ENCODE measurements at places on chromosomes 16 and 17.
A peak's percentile ranks its signal among the peaks of the same experiment; 100 is the strongest.

DNA sequence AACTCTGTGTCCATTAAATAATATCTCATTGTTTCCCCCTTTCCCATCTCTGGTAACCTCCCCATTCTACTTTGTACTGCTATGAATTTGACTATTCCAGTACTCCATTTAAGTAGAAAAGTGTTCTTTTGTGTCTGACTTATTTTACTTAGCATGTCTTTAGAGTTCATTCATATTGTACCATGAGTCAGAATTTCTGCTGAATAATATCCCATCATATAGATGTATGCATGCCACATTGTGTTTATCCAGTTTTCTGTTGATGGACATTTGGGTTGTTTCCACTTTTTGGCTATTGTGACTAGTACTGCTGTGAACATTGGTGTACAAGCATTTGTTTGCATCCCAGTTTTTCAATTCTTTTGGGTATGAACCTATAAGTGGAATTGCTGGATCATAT, 6.0 kb downstream of the PPM1D start:
- no peak for DNase-seq

DNA sequence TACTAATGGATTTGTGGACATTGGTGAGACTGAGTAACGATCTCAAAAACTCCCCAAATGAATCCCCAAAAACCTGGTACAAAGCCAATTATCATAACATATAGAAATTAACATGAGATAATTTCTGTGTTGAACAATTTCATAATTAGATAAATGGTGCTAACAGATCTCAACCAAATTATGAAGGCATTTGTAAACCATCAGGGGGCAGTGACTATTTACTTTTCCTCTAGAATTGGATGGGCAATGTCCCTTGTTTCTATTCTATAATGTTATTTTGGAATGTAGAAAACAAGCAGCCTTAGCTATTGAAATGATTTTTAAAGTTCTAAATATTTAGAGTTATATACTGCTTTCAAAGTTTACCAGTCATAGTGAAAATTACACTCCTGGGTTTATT, 57.8 kb downstream of the MYH10 start:
- DNase-seq = no peak

DNA sequence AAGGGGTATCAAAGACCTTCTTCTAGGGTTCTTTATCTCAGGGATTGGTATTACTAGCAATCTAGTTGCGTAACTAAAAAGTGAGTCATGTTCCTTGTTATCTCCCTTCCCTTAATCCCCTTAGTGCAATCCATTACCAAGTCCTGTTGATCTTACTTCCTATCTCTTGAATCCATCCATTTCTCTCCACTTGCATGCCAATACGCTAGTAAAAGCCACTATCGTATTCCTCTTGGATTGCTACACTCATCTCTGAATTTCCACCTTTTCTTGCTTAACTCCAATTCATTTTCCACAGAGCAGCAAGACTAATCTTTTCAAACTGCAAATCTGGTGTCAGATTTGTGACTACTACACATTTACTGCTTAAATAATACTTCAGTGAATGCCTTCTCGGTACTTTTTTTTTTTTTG, 1.8 kb upstream of the ADAT1 start:
- DNase-seq = no peak

DNA sequence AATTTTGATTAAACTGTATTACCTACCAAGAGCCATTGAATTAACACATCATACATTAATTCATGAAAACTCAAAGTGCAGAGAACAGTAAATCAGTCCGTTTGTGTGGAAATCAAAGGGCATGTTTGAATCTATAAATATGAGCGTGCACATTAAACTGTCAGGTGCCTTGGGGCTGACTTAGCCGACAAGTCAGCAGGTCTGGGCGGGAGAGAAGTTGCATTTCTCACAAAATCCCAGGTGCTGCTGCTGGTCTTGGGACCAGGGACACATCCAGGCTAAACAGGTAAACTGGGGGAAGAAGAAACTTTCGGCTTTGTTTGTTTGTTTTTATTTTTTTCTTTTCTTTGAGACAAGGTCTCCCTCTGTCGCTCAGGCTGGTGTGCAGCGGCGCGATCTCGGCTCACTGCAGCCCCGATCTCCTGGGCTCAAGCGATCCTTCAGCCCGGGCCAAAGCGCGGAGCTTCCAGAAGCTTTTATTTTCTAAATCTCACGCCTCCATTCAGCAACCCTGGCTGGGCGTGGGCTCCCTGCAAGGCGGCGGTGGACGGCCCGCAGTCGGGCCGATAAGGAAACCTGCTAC, 213.9 kb downstream of the MRTFB start:
- no peak for DNase-seq

DNA sequence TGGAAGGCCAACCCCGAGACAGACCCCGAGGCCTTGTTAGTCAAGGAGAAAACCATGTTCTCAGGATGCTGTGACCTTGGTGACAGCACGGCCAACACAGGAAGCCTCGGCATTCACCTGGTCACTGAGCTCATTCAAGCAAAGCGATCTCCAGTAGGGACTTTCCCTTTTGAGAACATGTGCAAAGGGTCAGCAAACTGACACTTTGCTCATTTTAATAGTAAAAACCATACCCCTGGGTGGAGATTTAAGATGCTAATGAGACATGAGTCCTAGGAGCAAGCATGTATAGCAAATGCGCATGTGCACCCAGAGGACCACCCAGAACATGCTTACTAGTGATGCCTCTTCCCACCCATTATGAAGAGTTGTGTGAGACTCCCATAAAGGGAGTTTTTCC, 5.7 kb upstream of the SULT1A2 start:
- DNase-seq = no peak

DNA sequence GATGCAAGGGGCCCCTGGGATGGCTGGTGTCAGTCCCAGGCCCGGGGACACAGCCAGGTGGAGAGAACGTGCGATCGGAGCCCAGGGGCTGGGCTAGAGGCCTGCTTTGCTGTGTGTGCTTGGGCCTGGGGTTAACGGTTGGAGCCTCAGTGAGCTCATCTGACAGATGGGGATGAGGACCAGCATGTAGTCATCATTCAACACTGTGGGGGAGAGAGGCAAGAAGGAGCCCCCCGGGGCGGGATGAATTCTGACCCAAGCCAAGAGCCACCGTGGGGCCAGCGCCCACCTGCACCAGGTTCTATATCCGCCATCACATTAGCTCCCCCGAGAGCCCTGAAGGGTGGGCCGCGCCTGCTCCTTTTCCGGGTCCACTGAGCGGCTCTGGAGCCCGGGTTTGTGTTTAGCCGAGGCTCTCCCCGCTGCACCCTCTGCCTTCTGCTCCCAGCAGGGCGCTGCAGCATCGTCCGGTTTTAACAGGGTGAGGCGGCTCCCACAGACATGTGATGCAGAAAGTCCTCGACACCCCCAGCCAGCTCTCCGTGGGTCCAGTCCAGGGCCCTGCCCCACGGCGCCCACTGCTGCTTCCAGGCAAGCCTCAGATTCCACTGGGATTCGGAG, 365.7 kb downstream of the SEC14L1 start:
- DNase-seq = no peak

GRCh38 chr17:69448431-69449102, 34.1 kb downstream of the MAP2K6 start:
- no peak for DNase-seq

DNA sequence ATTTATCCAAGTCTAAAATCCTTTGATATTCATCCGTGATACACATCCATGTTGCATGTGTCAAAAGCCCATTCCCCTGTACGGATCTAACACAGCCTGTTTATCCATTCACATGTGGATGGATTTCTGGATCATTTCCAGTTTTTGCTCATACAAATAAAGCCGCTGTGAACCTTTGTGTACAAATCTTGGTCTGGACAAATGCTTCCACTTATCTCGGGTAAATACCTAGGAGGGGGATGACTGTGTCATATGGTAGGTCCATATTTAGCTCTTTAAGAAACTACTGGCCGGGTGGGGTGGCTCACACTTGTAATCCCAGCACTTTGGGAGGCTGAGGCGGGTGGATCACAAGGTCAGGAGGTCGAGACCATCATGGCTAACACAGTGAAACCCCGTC, 6.3 kb upstream of the TBCD start:
- DNase-seq = no peak

- DNase-seq = no peak
Measured at GRCh38 chr16:46712911-46713310, 23.5 kb downstream of the ORC6 start.

DNA sequence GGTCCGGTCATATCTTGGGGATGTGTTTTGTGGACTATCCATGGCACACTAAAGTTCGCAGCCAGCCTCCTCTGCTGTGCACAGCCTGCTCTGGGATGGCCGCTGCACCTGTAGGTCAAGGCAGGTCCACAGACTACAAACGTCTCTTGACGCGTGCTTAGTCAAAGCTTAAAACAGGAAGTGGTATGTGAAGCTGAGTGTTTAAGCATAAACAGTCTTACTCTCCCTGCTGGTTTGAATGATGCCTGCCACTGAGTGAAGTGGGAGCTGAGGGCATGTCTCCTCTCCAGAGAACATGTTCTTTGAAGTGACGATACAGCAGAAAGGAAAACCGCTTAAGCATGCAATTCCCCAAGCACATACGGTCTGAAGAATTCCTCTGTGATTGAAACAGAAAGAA, 365.6 kb downstream of the SLC39A11 start:
- DNase-seq = no peak

- no peak for DNase-seq
Measured at GRCh38 chr17:81534157-81535006, 6.2 kb downstream of the FSCN2 start.

DNA sequence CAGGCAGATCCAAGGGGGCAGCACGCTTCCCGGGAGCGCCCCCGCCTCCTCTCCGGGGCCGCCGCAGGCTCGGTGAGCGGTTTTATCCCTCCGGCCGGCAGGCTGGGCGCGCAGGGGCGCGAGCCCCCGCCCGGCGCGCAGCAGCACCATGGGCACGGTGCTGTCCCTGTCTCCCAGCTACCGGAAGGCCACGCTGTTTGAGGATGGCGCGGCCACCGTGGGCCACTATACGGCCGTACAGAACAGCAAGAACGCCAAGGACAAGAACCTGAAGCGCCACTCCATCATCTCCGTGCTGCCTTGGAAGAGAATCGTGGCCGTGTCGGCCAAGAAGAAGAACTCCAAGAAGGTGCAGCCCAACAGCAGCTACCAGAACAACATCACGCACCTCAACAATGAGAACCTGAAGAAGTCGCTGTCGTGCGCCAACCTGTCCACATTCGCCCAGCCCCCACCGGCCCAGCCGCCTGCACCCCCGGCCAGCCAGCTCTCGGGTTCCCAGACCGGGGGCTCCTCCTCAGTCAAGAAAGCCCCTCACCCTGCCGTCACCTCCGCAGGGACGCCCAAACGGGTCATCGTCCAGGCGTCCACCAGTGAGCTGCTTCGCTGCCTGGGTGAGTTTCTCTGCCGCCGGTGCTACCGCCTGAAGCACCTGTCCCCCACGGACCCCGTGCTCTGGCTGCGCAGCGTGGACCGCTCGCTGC, 832 bp downstream of the CDK5R1 start:
- DNase-seq = no peak

- DNase-seq = no peak
Measured at GRCh38 chr16:48471435-48471834, 86.2 kb upstream of the SIAH1 start.

- DNase-seq = no peak
Measured at GRCh38 chr16:24051125-24051524, 205.0 kb upstream of the CACNG3 start.

DNA sequence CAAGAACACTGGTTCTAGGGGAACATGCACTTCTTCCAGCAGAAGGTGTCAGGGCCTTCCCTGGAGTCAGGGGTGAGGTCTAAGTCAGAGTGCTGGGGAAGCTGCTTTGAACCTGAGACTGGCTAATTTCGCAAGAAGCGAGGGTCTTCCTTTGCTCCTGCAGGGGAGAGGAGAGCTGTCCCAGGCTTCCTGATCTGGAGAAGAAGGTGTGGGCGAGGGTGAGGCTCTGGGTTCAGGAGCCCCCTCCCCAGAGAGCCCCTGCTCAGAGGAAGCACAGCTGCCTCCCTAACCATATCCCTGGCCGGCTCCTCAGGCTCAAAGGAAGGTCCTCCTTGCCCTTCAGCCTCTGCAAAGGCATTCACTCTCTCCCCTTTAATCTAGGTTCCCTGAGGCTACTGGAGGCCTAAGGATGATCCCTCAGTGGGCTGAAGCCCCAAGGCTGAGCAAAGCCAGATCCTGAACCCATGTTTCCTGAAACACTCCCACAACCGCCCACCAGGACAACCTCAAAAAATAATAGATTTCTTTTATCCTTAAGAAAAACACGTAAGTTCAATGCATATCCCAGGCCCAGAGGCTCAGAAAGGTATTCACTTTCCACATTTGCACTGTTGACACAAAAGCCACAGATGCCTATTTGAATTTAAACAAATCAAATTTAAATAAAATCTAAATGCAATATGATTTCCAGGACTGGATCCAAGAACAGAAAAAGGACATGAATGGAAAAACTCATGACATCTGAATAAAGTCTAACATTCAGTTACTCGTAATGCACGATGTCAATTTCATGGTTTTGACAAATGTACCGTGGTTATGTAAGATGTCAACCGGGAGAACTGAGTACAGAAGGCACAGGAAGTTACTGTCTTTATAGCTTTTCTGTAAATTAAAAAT, 71.5 kb upstream of the RCVRN start:
- DNase-seq = no peak

DNA sequence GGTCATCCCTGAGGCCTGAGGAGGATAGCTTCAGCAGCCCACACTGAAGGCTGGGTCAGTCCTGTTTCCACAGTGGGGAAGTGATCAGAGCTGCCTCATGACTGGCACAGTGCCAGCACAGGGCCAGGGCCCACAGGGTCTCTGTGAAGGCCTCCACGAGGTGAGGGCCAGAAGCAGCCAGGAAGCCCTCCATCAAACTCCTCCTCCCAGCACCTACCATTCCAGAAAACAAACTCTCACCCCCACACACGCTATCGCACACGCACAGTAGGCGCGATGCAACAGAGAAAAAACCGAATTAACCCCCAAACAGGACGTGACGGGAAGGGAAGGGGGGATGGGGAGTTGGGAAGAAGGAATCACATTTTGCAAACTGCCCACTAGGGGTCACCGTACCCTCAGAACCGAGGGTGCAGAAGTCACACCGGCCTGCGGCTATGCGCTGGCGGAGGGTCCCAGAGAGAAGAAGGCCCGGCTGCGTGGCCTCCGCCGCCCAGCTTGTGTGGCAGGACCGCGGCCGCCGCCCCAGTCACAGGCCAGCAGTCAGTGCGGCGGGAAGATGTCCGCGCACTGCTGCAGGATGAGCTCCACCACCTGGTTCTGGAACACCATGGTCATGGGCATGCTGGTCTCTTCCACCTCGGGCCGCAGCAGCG, 37.6 kb downstream of the ARHGAP27 start:
- peak; percentile 29 for DNase-seq

DNA sequence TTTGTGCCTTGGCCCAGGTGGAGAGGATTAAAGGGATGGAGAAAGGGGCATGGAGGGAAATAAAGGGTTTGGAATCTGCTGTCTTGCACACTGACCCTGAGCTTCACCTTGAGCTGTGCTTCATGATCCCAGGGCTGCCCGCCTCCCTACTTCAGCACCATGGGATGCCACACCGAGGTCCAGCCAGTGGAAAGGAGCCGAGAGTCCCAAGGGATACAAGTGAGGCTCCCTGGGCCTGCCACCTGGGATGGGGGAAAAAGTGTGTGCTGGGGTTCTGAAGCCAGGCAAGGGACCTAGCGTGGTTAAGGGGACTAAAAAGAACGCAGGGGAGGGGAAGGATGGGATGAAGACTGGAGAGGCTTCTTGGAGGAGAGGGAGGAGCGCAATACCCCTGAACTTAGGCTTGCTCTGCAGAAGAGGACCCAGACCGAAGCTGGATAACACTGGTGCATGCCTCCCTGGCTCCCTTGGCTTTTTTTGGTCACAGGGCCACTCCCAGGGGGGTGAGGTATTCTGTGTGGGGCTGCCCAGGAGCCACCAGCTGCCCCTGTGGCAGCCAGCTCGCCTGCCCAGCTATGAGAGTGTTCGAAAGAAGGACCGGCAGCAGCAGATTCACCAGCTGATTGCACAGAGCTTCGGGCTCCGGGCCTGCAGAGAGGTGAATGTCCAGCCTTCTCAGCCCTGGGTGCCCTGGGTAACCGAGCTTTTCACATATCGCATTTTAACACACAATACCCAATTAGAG, 7.2 kb downstream of the MRPL27 start:
- DNase-seq = no peak
